Transverse colon (tissue), 4 donors: ENCODE measurements at places on chromosomes 16 and 17.

- H3K36me3 ChIP-seq: no peaks in the 10 kb centered on the region
- H3K27me3 ChIP-seq: no peaks in the 10 kb centered on the region
- no peaks in the 10 kb centered on the region for H3K4me1 ChIP-seq
- H3K27ac ChIP-seq: no peak overlapping the region
- DNase-seq: no peak
Measured at GRCh38 chr16:22868593-22869224, 54.7 kb downstream of the HS3ST2 start.

- DNase-seq: no peak
- H3K27ac ChIP-seq: peak overlapping the region; percentile 92
- no peaks in the 10 kb centered on the region for H3K27me3 ChIP-seq
- H3K4me1 ChIP-seq: peaks cover 25% of the 10 kb centered on the region
Measured at GRCh38 chr17:37405955-37406634, 541 bp downstream of the ACACA start.

GRCh38 chr17:28018439-28019070 is 23.9 kb upstream of the NLK start:
- no peak overlapping the region for H3K4me3 ChIP-seq
- H3K4me1 ChIP-seq: no peaks in the 10 kb centered on the region
- no peaks in the 10 kb centered on the region for H3K36me3 ChIP-seq
- no peak for DNase-seq
- no peaks in the 10 kb centered on the region for H3K27me3 ChIP-seq
- no peak overlapping the region for H3K27ac ChIP-seq

GRCh38 chr16:67966549-67967182 is 1.8 kb downstream of the SLC12A4 start:
- H3K36me3 ChIP-seq: no peaks in the 10 kb centered on the region
- peaks cover 22% of the 10 kb centered on the region for H3K27me3 ChIP-seq
- H3K4me3 ChIP-seq: peak overlapping the region; percentile 81
- H3K27ac ChIP-seq: peak overlapping the region; percentile 49
